ENCODE measurements at places on chromosomes 7 and 10.

DNA sequence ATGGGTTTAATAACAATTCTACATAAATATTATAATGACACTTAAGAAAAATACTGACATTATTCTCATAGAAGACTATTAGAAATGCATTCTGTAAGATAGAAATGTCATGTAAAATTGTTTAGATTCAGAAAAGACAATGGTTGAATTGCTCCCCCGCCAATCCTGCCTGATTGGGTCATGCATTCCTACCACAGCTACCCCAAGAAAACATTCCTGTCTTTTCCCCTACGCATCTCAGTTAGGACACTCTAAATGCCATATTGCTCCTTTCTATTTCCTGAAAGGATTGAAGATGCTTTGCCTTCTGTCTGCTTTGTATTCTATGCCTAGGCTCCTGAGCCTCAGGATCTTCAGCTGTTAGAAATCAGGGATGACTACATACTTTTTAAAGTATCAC lies 109.4 kb downstream of the DGKB start:
- DNase-seq, result no peak

DNA sequence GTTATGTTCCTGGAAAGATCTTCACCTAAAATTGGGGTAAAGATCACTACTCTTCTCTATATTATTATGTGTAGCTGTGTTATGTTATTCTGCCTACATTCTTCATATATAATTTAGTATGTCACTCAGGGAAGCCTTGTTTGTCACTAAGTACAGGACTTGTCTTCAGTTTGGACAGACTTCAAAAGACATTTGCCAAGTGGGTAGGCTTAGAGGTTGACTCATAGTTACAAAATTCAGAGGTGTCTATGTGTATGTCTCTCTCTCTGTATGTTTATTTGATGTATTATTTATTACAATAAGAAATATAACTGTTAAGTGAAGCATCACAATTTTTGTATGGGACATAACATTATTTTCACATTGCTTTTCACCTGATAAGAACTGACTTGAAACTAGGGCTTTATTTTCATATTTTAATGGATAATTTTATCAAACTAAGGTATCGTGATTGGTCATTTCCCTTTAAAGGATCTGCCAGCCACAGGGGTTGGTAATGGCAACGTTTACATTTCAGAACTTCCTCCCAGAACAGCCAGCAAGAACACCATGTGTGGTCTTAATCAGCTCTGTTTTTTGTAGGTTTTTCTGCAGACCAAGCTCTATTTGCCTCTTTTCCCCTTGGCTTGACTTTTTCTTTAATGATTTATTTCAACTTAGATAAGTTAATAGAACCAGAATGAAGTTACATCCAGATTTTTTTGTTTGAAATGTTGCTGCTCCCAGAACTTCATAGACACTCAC lies 262.1 kb upstream of the CACNA2D1 start:
- no peak for DNase-seq

DNA sequence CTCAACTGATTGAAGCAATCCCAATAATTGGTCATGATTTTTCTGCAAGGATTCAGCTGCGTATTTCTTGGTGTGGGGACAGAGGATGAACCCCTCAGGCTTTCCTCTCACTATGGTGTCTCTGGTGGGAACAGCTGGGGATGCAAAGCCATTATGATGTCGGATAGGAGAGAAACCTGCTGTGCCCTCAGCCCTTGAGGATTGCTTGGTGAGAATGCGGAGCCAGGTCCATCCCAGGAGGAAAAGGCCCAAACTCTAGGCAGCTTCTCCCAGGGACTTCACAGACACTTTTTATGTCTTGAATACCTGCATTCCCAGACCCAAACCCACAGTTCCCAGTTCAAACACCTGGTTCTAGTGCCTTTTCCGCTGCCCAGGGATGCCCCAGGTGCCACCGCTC lies 302.0 kb downstream of the WDR37 start:
- DNase-seq, result no peak

GRCh38 chr7:112538726-112539255 lies 58.0 kb downstream of the LSMEM1 start:
- DNase-seq, result no peak

GRCh38 chr7:50868426-50869100 lies 85.9 kb upstream of the GRB10 start:
- no peak for DNase-seq

DNA sequence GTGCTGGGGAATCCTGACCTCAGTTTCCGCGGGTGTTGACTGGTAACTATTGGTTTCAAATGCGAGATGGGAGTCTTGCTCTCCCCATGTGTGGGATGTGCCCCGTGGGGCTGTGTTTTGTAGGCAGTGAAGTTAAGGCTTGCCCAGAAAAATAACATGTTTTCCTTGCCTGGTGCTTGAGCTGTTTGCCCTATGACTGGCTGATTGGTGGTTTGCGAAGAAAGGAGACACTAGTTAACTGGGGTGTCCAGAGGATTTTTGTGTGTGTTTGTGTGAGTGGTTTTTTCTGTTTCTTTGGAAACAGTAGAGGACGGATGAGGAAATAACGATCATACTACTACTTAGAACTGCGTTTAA lies 61.9 kb downstream of the CREB5 start:
- DNase-seq, result no peak

DNA sequence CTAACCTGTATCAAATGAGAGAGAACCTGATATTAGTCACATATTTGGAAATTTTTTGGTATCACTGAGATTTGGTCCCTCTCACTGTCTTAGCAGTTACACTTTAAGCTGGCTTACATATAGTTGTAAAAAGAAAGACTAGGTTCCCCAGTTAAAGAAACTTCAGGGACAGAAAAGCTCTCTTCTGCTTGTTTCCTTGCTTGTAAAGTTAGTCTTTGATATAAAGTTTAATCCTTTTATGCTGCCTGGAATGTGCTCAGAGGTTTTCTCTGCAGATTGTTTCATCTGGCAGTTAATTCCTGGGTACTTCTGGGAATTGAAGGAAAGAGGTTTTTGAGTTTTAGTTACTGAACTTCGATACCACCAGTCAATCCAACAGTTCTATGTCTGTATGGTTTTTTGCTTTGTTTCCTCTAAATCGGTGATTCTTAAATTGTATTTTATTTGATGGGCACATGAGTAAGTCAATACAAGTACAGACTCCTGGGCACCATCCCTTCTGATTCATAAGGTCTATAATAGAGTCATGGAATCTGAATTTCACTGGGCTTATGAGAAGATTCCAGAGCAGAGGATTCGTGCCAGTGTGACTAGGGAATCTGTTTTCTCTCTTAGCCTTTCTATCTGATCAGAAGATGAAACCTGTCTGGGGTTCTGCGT lies 1080.9 kb upstream of the C7orf33 start:
- no peak for DNase-seq

DNA sequence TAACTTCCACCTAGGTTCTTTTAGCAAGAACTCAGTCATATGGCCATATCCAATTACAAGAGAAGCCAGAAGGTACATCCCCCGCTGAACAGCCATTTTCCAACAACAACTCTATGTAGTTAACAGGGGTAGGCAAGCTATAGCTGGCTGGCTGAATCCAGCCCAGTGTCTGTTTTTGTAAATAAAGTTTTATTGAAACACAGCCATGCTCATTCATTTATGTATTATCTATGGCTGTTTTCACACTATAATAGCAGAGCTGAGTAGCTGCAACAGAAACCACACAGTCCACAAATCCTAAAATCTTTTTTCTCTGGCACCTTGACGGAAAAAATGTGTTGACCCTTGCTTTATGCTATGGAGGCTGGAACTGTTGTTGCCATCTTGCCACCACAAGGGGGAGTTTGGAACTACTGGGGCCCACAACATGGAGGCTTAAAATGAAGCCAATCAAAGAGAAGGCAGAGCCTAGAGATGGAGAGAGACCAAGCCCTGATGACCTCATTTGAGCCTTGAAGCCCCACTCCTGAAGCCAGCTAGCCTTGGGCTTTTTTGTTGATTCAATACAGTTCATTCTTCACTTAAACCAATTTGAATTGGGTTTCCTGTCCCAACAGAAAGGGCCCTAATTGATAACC lies 33.3 kb upstream of the XPNPEP1 start:
- DNase-seq, result no peak

DNA sequence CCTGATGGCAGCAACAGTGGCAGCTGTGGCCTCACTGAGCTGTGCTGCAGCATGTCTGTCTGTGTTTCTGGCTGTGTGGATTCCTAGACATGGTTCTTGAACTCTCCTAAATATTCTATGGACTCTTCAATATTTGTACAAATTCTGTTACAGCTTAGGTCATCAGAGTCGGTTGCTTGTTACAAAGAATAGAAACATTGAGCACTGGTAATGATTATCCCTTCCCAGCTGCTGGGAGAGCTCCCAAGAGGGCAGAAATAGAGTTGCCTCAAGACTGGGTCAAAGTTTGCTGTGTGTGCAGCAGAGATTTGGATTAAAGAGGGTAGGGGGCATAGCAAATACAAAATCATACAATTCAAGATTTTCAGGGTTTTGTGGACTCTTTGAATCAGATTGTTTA lies 337.1 kb upstream of the AKR1E2 start:
- no peak for DNase-seq

- no peak for DNase-seq
These were observed 167.7 kb upstream of the KCTD7 start for GRCh38 chr7:66460921-66461361.

DNA sequence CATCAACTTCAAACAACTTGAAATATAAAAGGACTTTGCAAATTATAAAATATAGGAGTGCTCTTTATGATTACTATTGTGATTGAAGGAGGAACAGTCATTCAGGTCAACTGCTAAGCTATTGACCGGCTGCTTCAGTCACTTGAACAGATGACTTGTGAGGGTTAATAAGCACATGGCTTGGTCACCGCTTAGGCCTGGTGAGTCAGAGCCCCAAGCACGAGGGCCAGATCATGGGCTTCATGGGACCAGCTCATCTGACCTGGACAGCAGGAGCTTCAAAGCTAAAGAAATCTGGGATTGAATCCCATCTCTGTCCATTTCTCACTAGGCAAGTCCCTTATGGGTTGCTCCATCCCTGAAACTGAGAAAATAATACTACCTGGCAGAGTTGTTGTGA lies 60.4 kb upstream of the ADO start:
- no peak for DNase-seq

DNA sequence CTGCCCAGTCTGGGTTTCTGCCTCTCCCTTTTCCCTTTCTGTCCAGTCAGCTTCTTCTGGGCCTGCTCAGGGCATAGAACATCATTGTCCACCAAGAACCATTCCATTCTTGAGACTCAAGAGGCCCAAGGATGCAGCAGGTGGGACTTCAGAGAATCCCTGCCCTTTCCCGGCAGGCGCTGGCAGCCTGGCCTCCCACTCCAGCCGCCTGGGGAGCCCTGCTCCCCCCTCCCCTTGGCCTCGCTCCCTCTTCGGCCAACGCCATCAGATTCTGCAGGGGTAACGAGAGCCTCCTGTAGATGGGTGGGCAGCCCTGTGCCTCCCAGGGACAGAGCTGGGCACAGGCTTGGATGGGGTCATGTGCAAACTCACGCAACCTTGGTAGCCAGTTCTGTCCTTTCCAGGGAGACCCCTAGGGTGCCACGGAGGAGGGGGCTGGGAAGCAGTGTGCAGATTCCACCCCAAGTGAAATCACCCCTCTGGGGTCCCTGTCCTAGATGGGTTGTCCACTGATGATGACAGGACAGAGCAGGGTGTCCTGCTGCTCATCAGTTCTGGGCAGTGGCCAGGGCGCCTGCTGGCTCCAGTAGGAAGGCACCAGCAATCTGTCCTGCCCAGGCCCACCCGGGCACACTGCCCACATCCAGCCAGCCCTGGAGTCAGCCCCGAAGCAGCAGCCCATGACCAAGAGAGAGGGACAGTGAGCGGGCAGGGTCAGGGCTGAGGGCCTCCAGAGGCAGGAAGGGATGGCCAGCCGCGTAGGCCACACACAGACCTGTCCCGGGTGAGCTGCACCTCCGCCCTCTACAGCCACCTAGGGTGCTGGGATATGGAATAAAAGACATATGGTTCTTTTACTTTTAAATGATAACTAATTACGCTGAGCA lies 47.7 kb downstream of the RASGEF1A start:
- no peak for DNase-seq

DNA sequence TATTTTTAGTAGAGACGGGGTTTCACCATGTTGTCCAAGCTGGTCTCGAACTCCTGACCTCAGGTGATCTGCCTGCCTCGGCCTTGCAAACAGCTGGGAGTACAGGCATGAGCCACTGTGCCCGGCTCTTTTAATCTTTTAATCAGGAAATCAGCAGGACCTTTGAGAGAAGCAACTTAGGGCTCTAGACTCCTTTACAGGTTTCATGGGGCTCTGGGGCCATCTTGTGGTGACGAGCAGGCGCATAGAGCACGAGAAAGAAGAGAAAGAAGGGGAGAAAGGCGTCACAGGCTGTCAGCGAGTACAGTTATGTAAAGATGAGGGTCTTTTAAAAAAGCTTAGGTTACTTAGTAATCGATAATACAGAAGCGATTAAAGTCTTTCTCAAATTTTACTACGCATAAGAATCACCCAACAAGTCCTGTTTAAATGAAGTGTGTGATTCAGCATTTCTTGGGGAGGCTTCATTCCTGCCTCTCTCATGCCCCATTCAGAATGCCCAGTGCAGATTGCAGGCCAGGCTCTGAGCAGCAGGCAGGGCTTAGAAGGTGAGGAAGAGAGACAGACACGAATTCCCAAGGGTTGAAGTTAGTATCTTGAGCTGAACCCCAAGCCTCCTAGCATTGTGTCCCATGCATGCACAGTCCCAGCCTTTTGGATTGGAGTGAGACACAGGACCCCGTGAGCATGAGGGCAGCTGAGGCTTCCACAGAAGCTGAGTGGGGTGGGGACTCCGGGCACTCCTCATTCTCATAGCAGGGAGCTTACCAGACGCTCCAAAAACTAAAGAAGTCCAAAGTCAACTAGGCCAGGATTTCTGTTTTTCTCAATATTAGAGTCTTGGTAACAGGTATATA lies 23.6 kb upstream of the PFKP start:
- no peak for DNase-seq

- DNase-seq, result no peak
These were observed 23.6 kb downstream of the CTAGE6 start for GRCh38 chr7:143733876-143734275.

DNA sequence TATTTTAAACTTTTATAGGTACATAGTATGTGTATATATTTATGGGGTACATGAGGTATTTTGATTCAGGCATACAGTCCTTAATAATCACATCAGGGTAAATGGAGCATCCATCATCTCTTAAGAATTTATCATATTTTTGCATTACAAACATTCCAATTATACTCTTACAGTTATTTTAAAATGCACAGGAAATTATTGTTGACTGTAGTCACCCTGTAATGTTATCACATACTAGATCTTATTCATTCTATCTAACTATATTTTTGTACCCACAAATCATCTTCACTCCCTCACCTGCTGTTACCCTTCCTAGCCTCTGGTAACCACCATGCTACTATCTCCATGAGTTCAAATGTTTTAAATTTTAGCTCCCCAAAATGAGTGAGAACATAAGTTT lies 56.3 kb upstream of the FAM3C start:
- DNase-seq, result no peak

DNA sequence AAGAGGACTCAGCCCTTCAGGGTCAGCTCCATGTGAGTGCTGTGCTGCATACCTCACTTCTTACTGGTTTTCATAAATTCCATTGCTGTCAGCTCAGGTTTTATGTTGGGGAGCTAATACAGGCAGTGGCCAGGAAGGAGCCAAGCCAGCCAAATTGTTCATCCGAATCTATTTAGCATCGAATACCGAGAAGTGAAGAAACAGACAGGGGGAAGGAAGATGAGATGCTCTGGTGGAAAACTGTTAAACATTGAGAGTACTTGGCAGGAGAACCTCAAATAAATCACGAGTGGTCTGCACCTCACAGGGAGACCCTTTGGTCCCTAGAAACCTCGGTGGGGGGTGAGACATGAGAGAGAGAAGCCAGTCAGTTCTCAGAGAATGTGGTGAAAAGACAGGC lies 196.0 kb upstream of the TMEM72 start:
- no peak for DNase-seq

Measured in stimulated activated CD4-positive, alpha-beta T cell treated with anti-CD3 and anti-CD28 coated beads, TNF-alpha, amount 100 ng/mL, for 1 hour (primary cell).